NCI-H510A (cell line): ENCODE measurements at places on chromosomes 7 and 10.

- peak; percentile 76 for DNase-seq
Observed at GRCh38 chr7:4712281-4713182, 30.4 kb downstream of the FOXK1 start.

DNA sequence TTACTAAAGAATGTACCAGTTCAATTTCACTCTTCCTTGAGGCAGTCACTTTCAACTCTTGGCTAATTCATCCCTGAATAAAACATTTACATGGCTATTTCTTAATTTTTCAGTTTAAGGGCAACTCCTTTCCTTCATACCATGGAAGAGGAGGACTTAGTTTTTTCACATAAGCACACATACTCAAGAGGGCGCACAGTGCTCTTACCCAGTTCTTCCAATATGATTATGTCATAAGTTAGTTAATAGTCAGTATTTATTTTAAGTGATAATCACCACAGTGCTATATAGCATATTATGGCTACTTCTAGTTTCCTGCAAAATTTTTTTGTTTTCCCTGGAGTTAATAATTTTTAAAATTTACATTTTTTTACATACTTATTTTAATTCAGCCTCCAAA lies 58.6 kb downstream of the SND1 start:
- DNase-seq = no peak

- no peak for DNase-seq
Observed at GRCh38 chr7:125857606-125858005, 928.0 kb upstream of the POT1 start.

GRCh38 chr7:12434012-12434642 lies 30.5 kb upstream of the VWDE start:
- DNase-seq = no peak

DNA sequence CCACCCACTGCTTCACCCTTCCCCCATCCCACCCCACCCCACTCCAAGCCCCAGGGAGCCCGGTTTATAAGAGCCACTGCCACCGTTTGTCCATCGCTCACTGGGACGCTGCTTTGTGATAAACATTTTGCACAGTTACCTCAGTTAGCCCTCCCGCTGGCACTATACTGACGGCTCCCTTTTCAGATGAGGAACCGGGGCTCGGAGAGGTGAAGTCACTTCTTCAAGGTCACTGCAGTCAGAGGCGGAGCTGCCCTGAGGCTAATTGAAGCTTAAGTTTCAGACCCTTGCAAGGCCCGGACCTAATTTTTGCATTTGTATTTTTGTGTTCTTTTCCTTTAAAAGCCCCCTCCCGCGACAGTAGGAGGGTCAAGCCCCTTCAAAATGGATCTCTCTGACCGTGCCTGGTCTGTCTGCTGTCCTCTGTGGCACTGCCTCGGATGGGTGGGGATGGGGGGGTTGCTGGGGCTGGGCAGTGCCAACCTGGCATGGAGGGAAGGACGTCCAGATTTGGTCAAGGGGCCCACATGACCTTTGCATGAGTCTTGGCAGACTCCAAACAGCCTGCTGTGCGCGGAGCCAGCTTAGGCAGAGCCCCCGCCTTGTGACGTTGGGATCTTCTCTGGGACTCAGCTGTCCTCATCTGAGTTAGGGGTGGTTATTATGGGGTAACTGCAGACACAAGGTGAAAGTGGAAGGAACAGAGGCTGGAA lies 17.7 kb upstream of the NODAL start:
- no peak for DNase-seq
